ENCODE measurements at places on chromosomes 2 and 18. TPM values are rescaled to one million over a fixed set of nuclear protein-coding genes. Genes with fewer than 3 reads are reported as not detected.

DNA sequence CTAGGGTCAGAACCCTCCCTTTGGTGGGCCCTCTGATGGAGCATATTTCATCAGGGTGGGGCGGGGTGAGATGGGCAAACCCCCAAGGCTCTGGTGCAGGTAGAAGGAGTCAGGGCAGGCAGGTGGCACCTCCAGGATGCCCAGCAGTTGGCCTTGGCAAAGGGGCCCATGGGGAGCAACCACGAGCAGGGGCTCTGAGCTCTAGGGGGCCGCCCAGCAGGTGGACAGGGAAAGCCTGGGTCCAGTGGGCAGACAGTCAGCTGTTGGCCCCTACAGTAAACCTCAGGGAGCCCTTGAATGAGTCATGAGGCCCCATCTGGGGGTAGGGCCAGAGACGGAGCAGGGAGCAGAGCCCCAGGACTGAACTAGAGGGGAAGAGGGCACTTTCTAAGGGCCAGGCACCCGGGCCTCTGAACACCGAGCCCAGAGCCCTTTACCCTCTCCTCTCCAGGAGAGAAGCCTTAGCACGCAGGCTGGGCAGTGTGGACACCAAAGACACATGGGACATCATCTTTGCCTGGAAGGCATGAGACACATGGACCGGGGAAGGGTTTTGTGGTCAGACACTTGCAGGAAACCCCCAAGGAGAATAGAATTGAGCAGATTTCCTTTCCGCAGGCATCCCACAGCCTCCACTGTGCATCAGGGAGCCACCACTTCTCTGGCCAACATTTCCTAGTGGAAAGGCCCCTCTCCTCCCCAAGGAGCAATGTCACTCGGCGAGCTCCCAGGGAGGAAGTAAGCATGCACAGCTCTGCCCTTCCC lies 257.3 kb downstream of the GLI2 start:
- DNase-seq: no peak
- H3K27ac ChIP-seq: no peak overlapping the region
- no peaks in the 10 kb centered on the region for H3K36me3 ChIP-seq

DNA sequence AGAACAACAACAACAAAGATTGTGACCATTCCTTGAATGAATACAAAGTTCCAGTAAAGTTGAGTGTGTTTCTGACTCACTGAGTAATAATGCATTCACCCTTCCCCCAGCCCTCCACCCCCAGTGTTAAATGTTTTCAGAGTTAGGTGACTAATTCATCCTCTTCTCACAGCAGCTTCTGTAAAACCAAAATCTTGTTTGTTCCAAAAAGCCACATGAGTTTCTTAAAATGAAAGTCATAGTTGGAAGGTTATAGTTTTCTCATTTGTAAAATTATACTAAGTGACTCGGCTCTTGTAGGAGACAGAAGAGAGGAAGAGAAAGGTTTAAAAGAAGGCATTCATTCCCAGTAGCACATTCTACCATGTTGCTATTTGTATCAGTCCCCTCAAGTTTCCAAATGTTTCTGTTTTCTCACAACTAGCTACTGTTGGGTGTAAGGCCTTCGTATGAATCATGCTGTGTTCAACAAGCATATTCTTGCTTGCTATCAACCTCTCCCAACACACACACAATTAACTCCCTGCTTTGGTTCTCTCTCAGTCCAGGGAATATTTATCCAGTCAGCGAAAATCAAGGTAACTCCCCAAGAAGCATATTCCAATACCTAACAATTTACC lies 75.3 kb downstream of the MBD2 start:
- no peak for DNase-seq
- H3K36me3 ChIP-seq: peaks cover 11% of the 10 kb centered on the region
- H3K4me1 ChIP-seq: no peaks in the 10 kb centered on the region
- H3K27ac ChIP-seq: peak overlapping the region; percentile 42
- H3K4me3 ChIP-seq: no peak overlapping the region

DNA sequence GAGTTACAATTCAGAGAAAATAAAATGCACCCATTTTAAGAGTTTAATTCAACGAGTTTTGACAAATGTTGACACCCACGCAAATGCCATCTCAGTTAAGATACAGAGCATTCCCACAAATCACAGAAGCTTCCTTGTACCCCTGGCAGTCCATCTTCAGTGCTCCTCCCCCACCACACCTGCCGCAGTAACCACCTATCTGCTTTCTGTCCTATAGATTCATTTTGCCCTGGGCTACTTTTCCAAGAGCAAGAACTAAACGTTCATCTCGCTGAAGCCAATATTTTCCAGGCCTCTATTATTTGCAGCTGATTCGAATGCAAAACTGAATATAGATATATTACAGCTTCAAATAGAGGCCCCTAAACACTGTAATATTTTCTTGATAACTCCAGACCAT lies 13.4 kb upstream of the HPCAL1 start:
- H3K27me3 ChIP-seq: no peaks in the 10 kb centered on the region
- H3K4me1 ChIP-seq: peaks cover 18% of the 10 kb centered on the region
- H3K4me3 ChIP-seq: no peak overlapping the region
- no peak for DNase-seq

GRCh38 chr2:191385416-191386160 lies 140.4 kb downstream of the MYO1B start:
- no peaks in the 10 kb centered on the region for H3K36me3 ChIP-seq
- no peak overlapping the region for H3K4me3 ChIP-seq
- H3K27me3 ChIP-seq: no peaks in the 10 kb centered on the region
- peaks cover 9% of the 10 kb centered on the region for H3K4me1 ChIP-seq
- DNase-seq: no peak

- no peaks in the 10 kb centered on the region for H3K4me1 ChIP-seq
- no peak overlapping the region for H3K4me3 ChIP-seq
- H3K36me3 ChIP-seq: no peaks in the 10 kb centered on the region
- no peaks in the 10 kb centered on the region for H3K27me3 ChIP-seq
- H3K27ac ChIP-seq: no peak overlapping the region
- DNase-seq: no peak
These were observed 28.6 kb upstream of the CTAGE1 start for GRCh38 chr18:22446325-22446724.

GRCh38 chr2:201234663-201235135 lies 25.6 kb upstream of the CASP8 start:
- DNase-seq: no peak
- no peaks in the 10 kb centered on the region for H3K27me3 ChIP-seq
- H3K27ac ChIP-seq: peak overlapping the region; percentile 86
- peaks cover 24% of the 10 kb centered on the region for H3K4me1 ChIP-seq
- no peaks in the 10 kb centered on the region for H3K36me3 ChIP-seq
- H3K4me3 ChIP-seq: no peak overlapping the region

DNA sequence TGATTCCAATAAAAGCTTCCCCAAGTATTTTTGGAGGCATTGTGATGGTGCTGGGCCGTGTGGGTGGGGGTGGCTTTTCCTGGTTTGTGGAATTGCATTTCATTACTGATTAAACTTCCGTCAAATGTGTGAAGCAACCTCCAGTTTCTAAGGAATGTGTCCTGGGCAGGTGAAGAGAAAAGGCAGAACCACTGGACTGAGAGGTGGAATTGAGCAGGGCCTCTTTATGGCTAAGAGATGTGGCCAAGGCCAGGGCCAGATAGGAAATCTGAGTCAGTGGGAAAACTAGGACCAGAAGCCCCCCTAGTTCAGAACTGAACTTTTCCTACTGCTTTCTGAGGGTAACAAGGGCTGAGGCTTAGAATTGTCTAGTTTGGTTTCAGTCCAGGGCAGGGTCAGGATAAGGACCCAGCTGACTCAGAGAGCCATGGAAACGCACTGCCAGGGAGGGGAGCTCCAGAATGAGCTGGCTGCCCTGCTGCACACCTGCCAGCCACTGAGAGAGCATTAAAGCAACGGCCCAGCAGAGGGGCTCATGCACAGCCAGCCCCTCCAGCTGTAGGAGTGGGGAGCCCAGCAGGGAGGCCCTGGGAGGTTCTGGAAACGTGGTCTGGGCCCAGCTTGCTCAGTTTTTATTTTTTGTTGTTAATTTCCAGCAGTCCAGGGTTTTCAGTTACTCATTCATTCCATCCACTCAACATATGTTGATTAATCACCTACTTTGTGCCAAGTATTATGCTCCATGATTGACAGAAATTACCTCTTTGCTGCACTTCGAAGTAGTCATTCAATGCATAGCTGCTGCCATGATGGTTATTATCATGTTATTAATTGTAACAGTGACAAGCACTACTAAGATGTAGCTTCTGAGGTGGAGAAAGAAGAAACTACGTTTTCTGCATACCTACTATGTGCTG lies 156.1 kb downstream of the MSH2 start:
- H3K36me3 ChIP-seq: no peaks in the 10 kb centered on the region
- no peak overlapping the region for H3K27ac ChIP-seq
- no peaks in the 10 kb centered on the region for H3K27me3 ChIP-seq
- no peak overlapping the region for H3K4me3 ChIP-seq

ARHGAP25 gene
- total RNA-seq: 11.6 TPM

DNA sequence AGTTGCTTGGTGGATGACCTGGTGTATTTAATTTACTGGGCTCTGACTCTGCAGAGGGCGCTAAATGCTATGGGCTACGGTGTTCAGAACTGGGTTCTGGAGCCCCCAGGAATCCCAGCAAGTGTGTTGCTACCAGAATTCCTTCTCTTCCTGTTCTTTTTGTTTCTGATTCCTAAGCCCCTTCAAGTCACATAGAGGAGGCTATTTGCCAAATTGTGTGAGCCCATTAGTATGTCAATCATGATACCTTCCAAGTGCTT lies 358.2 kb upstream of the SPRED2 start:
- H3K27ac ChIP-seq: no peak overlapping the region
- no peaks in the 10 kb centered on the region for H3K27me3 ChIP-seq
- no peaks in the 10 kb centered on the region for H3K36me3 ChIP-seq
- H3K4me3 ChIP-seq: no peak overlapping the region

- H3K36me3 ChIP-seq: no peaks in the 10 kb centered on the region
- no peak for DNase-seq
These were observed 136.3 kb downstream of the TMEM163 start for GRCh38 chr2:134582547-134582899.

CACNB4 gene
- total RNA-seq: 1.1 TPM

GRCh38 chr2:174997110-174997509 lies 8.1 kb downstream of the CHN1 start:
- no peak overlapping the region for H3K27ac ChIP-seq
- peaks cover 11% of the 10 kb centered on the region for H3K27me3 ChIP-seq
- H3K4me1 ChIP-seq: no peaks in the 10 kb centered on the region
- DNase-seq: no peak

GRCh38 chr2:172328103-172328841 lies 99.1 kb upstream of the ITGA6 start:
- H3K27ac ChIP-seq: no peak overlapping the region
- H3K27me3 ChIP-seq: no peaks in the 10 kb centered on the region
- no peaks in the 10 kb centered on the region for H3K4me1 ChIP-seq

NRP2 gene
- total RNA-seq: 35.7 TPM

DNA sequence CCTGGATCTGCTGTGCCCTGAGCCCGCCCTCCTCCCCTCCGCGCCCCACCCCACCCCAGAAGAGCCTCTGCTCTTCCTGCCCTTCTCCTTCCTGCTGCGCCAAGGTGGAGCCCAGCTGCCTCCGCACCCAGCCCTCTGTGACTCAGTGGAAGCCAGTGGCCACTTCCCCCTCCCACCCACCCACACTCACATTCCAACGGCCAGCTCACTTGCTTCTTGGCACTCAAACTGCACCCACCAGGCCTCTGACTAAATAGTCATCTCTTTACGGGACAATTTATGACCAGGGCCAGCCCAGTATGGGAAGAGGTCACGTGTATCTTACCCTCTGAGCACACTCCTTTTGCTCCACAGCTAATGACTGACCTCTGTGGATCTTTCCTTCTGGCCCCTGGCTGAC lies 150.4 kb upstream of the SLC1A4 start:
- no peak overlapping the region for H3K4me3 ChIP-seq
- peak overlapping the region; percentile 52 for H3K27ac ChIP-seq
- H3K4me1 ChIP-seq: peaks cover 33% of the 10 kb centered on the region
- H3K27me3 ChIP-seq: no peaks in the 10 kb centered on the region

POTEJ gene
- not detected for total RNA-seq

CCDC138 gene
- not detected for total RNA-seq

GRCh38 chr2:188752311-188752710 lies 221.9 kb upstream of the COL3A1 start:
- no peaks in the 10 kb centered on the region for H3K4me1 ChIP-seq
- H3K36me3 ChIP-seq: no peaks in the 10 kb centered on the region
- no peak overlapping the region for H3K27ac ChIP-seq
- no peak for DNase-seq

REG1B gene
- total RNA-seq: not detected

DNA sequence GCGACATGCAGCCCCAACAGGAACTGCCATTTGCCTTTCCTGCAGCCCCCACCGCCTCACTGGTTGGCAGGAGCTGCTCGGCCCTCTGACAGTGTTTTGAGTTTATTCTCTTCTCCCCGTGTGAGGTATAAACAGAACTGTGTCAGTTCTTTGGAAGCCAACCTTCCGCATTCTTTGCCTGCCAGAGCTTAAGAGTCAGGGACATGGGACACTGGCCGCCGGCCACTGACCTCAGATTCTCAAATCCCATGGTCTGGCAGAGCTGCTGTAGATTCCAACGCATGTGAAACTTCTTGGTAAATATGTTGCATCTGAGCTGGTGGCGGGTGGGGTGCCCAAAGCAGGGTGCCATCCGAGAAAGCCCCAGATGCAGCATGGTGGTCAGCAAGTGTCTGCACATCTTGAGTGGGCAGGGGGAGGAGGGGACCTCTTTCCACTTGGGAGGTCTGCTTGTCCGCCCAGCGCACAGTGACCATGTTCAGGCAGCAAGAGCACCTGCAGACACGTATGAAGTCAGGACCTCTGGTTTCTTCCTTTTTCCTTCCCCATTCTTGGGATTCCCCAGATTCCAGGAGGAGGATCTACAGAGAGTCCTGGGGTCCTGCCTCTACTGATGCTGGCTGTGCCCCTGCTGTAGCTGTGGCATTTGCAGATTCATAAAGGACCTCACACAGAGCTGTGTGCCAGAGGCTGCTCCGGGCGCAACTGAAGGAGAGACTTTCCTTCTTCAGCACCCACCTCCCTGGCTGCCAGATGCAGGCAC lies 23.8 kb downstream of the ASB18 start:
- H3K27ac ChIP-seq: no peak overlapping the region
- DNase-seq: no peak
- no peaks in the 10 kb centered on the region for H3K36me3 ChIP-seq
- H3K27me3 ChIP-seq: peaks cover 48% of the 10 kb centered on the region
- H3K4me1 ChIP-seq: no peaks in the 10 kb centered on the region
- no peak overlapping the region for H3K4me3 ChIP-seq

CYP27C1 gene
- total RNA-seq: 0.64 TPM

DNA sequence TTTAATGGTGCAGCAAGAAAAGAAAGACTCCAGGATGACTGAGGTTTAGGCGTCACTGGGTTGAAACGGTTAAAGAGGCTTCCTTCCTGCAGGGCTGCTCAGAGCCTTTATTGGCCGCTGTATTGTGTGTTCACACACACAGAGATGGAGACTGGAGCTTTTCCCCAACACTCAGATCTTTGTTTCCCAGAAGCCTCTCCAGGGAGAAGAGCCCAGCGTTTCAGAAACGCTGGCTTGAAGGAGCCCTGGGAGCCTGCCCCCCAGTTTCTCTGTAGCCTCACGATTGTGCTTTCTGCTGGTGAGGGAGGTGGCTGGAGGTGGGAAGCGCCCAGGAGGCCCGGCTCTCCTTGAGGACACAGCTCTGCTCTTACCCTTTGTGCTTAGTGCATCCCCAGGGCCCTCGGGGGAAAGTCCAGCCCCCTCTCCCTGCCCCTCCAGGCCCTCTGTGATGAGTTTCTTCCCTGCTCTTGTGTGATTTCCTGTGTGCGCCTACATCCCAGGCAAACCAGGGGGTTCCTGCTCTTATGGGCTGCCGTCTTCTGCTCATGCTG lies 37.1 kb downstream of the RRM2 start:
- no peaks in the 10 kb centered on the region for H3K27me3 ChIP-seq
- no peak overlapping the region for H3K4me3 ChIP-seq
- no peak for DNase-seq
- no peaks in the 10 kb centered on the region for H3K4me1 ChIP-seq

- H3K36me3 ChIP-seq: no peaks in the 10 kb centered on the region
- H3K4me1 ChIP-seq: no peaks in the 10 kb centered on the region
- peak; percentile 72 for DNase-seq
- H3K27me3 ChIP-seq: peaks cover 58% of the 10 kb centered on the region
- H3K27ac ChIP-seq: no peak overlapping the region
These were observed 10.1 kb downstream of the CPLX4 start for GRCh38 chr18:59308248-59308937.
